ENCODE measurements at places on chromosomes 12 and 14.

- DNase-seq = no peak
These were observed 29.9 kb downstream of the GABARAPL1 start for GRCh38 chr12:10242539-10242938.

DNA sequence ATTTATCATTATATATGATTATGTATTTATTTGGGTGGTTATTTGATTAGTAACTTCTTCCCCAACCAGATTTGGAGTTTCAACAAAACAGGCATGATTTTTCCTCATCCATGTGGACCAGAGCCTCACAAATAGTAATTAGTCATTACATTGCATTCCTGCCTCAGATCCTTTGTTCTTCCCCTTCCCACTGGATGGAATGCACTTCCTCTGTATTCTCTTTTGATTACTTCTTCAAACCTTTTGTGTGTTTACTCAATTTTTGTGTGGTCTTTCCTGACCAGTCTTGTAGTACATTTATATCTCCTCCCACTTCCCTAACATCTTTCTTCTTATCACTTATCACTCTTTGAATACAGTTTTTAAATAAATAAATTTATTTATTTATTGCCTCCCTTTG lies 15.5 kb downstream of the SYT1 start:
- DNase-seq = no peak

DNA sequence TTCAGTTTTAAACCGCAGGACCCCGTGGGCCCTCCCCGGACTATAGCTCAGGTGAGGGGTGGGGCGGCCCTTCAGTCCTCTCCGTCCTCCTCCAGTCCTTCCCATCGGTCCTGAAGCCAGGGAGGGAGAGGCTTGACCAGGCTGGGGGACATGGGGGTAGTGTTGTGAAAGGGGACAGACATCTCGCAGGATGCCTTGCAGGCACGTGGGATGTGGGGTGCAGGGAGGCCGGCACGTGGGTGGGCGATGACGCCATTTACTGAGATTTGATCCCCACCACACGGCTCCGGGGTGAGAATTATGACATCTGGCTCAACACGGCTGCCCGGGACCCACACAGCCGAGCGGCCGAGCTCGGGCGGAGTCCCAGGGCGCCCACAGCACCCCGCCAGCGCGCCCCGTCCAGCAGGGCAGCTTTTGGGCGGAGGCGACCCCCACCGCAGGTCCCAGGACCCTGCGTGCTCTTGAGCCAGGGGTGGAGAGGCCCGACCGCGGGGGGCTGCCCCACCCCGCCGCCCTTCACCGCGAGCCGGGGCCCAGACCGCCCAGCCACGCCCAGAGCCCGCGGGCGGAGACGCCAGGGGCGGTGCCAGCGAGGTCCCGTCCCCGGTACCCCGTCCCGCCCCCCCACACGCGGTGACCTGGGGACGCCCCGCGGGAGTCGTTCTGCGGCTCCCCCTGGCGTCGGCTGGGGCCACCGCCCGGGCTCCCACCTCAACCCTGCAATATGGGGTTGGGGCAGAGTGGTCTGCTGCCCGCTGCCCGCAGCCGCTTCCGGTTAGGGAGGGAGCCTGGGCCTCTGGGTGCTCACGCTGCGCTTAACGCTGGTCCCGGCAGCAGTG lies 3.3 kb upstream of the EXOC3L4 start:
- DNase-seq = no peak

DNA sequence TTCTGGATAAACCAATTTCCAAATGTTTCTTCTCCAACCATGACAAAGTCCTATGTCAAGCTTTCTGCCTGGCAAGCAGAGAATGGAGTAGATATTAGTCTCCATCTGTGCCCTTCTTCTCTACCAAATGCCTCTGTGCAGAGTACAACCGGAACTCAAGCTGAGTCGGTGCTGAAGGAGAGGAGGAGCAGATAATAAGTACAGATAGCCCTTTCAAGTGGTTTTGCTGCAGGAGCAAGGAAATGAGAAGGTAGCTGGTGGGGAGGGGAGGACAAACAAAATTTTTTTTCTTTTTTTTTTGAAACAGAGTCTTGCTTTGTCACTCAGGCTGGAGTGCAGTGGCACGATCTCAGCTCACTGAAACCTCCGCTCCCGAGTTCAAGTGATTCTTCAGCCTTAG lies 14.2 kb upstream of the HELB start:
- no peak for DNase-seq

GRCh38 chr12:24838531-24838950 lies 110.4 kb downstream of the BCAT1 start:
- peak; percentile 83 for DNase-seq

GRCh38 chr14:102911541-102911951 lies 10.9 kb upstream of the AMN start:
- DNase-seq = no peak

GRCh38 chr12:67367843-67368242 lies 98.7 kb downstream of the CAND1 start:
- no peak for DNase-seq

GRCh38 chr12:67112586-67112985 lies 156.6 kb upstream of the CAND1 start:
- no peak for DNase-seq

DNA sequence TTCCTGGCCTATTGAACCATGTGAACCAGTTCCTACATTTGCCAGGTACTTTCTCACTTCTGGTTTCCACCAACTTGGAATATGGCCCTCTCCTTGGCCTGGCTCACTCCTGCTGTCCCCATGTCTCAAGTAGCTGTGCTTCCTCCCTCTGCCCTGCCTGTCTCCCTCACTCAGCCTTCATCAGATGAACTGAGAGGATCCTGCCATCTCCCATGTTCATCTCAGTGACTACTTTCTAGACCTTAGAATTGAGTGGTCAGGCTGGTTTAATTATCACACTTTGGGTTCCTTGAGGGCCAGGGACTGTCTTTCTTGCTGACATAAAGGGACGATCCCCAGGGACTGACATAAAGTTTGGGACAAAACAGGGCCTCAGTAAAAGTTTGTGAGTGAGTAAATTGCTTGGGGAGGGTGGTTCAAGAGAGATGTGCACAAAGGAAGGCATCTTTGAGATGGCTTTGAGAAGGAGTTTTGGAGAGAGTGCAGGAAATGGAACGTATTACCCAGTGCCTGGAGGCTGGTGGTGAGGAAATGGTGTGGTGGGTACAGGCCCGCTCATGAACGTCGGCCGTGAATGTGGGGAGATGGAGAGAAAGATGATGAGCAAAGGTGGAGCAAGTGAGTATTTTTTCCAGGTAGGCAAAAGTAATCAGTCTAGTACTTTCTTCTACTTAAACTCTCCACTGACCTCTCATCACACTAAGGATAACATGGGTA lies 20.8 kb downstream of the DYRK2 start:
- DNase-seq = no peak

GRCh38 chr12:5379749-5380496 lies 52.0 kb upstream of the NTF3 start:
- DNase-seq = peak; percentile 5

DNA sequence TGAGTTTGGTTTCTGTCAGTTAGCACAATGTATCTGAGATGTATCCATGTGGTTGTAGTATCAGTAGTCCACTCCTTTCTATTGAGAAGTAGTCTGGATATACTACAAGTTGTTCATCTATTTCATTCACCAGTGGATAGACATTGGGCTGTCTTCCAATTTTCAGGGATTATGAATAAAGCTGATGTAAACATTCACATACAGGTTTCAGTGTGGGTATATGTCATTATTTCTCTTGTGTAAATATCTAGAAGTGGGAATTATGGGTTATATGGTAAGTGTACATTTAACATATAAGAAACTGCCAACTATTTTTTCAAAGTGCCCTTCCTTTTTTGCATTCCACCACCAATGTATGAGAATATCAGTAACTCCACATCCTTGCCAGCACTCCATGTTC lies 35.9 kb downstream of the PHLDA1 start:
- no peak for DNase-seq

DNA sequence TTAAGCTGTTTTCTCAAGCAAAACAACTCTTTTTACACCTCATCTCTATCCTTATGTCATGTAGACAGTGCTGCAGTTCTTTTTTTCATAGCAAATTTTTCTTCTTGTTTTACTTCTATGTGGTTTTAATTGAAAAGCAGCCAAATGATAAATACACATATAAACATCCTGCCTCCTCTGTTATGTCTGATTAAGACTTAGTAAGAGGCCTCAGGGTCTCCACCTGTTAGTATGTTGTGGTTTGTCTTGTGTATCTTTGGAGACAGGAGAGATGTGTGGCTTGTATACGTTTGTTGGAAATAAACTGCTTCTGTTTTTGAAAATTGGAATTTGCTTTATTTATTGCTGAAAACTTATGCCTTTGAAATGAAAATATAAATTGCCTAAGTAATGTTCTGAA lies 32.0 kb downstream of the PEX5 start:
- DNase-seq = no peak

- DNase-seq = peak; percentile 36
These were observed 116.0 kb downstream of the PPP1R12A start for GRCh38 chr12:79818856-79819255.

DNA sequence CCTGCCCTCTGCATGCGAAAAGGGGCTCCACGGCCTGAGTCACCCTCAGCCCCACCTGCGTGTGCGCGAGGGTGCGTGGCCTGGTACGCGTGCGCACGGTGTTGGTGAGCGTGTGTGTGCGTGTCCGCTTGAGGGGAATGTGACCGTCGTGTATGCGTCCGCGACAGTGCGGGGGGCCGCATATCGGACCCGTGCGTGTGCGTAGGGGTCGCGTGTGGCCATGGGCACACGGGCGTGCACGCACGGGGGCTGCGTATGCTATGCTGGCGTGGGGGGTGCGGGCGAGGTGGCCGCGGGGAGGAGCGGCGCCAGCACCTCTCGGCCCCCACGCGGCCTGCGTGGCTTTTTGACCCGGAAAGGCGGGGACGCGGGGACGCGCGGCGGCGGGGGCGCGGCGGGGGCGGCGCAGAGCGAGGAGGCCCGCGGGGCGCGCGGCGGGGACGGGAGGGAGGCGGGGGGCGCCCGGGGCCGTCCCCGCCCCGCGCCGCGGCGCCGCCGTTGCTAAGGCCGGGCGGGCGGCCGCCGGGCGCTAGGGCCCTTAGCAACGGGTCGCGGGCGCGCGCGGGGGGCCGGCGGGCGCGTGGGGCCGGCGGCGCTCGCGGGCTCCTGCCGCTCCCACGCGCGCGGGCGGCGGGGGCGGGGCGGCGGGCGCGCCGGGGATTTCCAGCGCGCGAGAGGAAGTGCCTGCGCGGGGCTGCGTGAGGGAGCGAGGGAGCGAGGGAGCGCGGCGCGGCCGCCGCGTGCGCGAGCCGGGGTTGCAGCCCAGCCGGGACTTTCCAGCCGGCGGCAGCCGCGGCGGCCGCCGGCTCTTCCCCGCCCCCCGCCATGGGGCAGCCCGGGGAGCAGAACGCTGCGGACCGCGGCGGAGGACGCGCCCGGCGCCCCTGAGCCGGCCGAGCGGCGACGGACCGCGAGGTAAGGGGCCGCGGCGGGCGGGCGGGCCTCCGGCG lies at the start of gene TRAF3:
TRAF3 (plus strand) TSS at position 689 of the 950 bp plus-strand sequence. CDS start 92,753 bp downstream, outside the sequence.
- DNase-seq = peak; percentile 58

- no peak for DNase-seq
These were observed 756 bp downstream of the LGR5 start for GRCh38 chr12:71440345-71440762.

DNA sequence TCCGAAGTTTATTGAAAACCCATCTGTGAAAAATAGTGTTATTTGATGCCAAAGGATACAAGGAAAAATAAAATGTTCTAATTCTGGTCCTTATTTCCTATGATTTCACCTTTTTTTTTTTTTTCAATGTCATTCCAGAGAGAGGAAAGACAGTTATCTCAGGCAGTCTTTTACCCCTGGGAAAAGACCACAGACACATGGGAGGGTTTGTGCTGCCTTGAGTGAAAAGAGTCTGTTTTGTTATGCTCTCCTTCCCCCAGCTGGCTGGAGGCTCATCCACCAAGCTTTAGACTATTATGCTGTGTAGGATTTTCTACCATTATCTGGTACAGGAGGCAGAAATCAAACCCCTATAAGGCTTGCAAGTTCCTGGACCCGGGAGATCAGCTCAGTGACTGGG lies 151.8 kb downstream of the CRADD start:
- no peak for DNase-seq

- peak; percentile 67 for DNase-seq
These were observed 169.9 kb upstream of the HIF1A start for GRCh38 chr14:61525293-61526011.

DNA sequence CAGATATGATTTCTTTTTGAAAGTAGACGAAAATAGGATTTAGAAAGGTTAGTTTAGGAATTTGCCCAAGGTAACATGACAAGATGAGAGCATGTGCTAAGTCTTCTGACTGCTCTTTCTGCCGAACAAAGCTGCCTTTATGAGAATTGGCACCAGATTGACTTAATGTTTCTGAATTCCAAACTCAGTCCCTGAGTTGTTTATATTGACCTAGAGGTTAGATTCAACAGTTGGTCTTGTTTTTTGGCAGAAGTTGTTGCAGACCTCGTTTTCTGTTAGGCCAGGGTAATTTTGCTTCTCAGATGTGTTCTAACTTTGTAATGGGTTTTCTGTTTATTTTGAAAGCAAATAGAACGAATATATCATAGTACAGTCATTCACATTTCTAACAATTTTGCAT lies 61.5 kb upstream of the LRTM2 start:
- DNase-seq = peak; percentile 20

DNA sequence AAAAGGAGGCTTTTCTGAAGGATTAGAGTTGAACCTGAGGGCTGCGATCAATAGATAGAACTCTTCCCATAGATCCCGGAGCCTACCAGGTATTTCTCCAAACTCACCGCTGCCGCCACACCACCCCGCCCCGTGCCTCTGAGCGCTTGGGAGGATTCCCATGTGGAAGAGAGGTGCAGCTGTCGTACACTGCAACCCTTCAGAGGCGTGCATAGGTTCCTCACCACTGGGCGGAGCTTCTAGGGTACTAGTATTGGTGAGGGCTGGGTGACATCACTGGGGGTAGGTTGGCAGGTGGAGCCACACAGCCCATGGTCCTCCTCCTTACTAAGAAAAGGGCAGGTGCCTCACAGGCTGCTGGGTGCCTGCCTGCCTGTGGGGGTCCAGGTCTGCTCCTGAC lies 127.0 kb downstream of the TSPAN9 start:
- no peak for DNase-seq
